GM04503 (cell line): ENCODE measurements at places on chromosomes 13 and 19.

GRCh38 chr13:98556968-98557631 lies 19.8 kb downstream of the STK24 start:
- no peak for DNase-seq

DNA sequence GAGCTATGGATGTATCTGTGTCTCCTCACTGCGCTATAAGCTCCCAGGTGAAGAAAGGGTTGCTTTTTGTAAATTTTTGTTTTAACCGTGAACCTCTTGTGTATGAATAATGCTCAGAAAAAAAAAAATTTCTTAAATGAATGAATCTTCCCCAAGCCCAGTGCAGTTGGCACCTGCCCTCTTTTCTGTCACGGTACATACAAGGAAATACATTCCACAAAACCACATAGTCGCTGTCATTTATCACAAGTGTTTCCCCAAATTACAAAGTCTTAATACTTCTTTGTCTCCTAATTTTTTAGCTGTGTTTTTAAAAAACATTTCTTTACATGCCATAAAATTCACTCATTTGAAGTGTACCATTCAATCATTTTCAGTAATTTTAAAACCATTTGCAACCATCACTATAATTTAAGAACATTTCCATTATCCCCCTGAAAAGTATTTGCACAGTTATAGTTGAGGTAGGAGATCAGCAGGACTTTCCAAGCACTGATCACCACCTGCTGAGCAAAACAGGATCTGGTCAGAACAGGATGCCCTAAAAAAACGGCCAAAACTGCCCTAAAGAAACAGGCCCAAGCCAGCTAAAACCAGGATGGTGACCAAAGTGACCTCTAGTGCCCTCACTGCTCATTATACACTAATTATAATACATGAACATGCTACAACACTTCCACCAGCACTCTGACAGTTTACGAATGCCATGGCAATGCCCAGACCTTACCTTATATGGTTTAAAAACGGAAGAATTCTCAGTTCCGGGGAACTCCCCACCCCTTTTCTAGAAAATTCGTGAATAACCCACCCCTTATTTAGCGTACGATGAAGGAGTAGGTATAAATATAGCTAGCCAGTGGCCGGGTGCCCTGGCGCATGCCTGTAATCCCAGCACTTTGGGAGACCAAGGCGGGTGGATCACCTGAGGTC lies 1.3 kb upstream of the TEX30 start:
- DNase-seq = no peak

GRCh38 chr19:5805462-5806132 lies 730 bp downstream of the NRTN start:
- no peak for DNase-seq

DNA sequence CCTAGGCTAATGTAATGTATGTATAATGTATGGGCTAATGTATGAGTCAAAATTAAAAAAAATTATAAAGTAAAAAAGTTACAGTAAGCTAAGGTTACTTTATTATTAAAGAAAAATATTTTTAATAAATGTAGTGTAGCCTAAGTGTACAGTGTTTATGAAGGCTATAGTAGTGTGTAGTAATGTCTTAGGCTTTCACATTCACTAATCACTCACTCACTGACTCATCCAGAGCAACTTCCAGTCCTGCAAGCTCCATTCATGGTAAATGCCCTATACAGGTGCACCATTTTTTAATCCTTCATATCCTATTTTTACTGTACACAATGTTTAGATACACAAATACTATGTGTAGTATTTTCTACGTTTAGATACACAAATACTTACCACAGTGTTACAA lies 1.8 kb upstream of the TMEM272 start:
- DNase-seq = no peak

GRCh38 chr13:28047757-28048388 lies 52.5 kb downstream of the FLT3 start:
- no peak for DNase-seq

GRCh38 chr19:4322942-4323665 lies 15.5 kb downstream of the STAP2 start:
- DNase-seq = no peak

- DNase-seq = no peak
These were observed 927.4 kb downstream of the EFNB2 start for GRCh38 chr13:105608104-105608503.

DNA sequence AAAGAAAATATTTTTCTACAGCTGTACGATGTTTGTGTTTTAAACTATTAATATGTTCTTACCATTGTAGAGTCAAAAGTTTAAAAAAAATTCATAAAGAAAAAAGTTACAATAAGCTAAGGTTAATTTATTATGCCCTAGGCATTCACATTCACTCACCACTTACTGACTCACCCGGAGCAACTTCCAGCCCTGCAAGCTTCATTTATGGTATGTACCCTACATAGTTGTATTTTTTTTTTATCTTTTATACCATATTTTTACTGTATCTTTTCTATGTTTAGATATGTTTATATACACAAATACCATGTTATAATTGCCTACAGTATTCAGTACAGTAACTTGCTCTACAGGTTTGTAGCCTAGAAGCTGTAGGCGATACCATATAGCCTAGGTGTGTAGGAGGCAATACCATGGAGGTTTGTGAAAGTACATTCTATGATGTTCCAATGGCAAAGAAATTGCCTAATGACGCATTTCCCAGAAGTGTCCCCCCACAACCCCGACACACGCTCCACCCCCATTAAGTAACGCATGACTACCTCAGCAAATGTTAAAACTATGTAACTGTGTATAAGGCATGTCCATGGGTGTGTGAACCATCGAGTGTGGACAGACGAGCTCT lies 60.4 kb downstream of the SLITRK6 start:
- DNase-seq = no peak

GRCh38 chr13:114315074-114315785 lies 927 bp downstream of the CHAMP1 start:
- DNase-seq = no peak

DNA sequence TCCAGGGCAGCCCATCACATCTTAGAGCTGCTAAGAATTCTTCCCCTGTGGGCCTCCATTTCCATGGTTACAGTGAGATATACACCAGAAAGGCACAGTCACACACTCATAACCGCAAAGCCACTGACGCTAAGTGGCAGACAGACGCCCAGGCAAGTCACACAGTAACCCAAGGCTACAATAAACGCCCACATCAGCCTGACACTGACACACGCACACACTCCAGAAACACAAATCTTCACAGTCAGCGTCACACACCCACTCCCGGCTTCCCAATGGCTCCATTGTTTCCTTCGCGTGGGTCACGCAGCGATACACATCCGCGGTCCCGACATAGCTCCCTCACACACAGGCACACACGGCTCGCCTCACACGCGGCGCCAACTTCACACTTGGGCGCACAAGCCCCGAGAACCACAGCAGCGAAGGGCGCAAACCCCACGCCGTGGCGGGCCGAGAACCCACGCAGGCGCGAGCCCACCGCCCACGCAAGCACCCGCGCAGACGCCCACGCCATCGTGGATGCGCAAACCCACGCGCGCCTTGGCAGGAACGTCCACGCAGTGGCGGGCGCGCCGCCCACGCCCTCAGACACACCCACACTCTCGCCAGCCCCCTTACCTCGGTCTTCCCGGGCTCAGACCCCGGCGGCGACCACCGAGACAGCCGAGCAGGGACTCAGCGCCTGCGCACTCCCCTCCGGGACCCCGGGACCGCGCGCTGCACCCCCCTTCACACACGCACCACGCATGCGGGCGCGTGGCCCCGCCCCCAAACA lies at the start of gene ZNF667:
Gene ZNF667, minus strand, starts transcription at position 695 of the 778 bp plus-strand sequence. CDS start 14,975 bp downstream, outside the sequence.
- DNase-seq = peak; percentile 61

- no peak for DNase-seq
These were observed 137.2 kb downstream of the URI1 start for GRCh38 chr19:30079200-30079599.

GRCh38 chr19:19406878-19407632 lies 1.6 kb downstream of the GATAD2A start:
- DNase-seq = no peak

DNA sequence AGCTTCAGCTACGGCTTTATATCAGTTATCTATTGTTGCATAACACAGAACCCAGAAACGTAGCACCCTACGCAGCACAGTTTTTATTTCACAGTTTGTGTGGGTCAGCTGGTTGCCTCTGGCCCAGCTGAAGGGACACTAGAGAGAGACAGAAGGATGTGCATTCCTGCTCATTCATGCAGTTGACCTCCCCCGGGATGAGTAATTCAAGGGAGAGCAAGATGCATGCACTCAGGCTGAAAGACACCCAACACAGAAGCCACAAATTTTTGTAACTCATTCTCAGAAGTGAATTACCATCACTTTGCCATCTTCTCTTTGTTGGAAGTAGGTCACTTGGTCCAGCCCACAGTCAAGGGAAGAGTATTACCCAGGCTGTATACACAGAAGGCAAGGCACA lies 89.5 kb downstream of the EFNB2 start:
- peak; percentile 20 for DNase-seq

DNA sequence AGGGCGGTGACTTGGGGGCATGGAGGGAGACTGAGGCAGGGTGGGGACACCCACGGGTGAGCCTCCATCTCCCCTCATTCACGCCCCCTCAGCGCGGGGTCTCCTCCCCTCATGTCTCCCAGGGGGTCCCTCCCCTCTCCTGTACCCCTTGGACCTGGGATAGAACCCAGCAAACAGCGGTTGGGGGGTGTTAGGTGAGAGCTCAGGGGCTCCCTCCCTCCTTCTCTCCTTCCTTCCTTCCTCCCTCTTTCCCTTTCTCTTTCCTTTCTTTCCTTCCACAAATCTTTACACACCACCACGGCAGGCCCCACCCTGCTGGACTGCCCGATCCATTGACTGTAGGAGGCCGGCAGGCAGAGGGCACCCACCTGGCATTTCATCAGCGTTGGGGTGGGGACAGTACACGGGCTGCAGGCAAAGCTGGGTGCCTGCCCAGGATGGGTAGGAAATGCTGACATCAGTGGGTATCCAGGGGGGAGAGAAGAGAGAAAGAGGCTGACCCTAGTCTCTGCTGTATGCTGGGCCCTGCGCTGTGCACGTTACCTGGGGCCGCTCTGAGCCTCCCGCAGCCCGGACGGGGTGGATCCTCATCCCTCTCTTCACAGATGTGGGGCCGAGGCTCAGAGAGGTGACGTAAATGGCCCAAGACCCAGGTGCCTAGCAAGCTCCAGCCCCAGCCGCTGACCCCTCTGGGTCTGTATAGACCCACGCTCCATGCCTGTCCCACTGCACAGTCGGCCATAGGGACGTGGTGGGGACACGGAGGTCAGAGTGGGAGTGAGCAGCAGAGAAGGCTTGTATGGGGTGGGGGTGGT lies 3.5 kb downstream of the SSC5D start:
- DNase-seq = no peak

GRCh38 chr19:33303791-33304345 lies 1.5 kb upstream of the CEBPA start:
- DNase-seq = no peak

- no peak for DNase-seq
These were observed 24.3 kb downstream of the ERCC5 start for GRCh38 chr13:102869948-102870676.

DNA sequence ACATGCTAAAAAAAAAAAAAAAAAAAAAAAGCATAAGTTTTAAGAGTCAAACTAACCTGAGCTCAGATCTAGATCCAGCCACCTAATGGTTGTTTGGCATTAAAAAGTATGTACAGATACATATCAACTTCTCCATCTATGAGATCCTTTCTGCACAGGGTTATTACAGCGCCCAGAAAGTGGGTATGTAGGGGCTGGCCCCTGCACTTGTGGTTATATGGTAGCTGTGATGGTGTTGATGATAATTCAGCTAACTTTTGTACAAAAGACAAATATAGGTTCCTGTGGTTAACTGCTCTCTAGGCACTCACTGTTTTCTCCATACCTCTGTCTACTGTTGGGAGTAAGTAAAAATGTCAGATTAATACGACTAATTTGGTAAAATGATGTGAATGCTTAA lies 81.7 kb downstream of the TNFRSF19 start:
- no peak for DNase-seq

DNA sequence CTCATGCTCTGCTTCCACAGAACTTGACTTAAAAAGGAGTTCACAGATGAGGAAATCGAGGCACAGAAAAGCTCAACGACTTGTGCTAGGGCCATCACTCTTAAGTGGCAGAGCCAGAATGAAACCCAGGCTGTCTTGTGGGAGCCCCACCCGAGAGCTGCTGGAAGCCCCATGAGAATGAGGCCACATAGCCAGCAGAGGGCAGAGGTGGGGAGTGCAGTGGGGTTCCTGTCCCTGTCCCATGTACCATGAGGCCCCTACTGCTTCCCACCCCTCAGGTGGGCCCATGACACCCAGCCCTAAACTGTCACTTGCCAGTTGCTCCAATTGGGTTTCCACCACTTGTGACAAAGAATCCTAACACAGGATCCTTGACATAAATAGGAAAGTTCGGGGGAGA lies 175.9 kb downstream of the IRS2 start:
- DNase-seq = no peak

GRCh38 chr19:51317376-51317775 lies 5.9 kb downstream of the IGLON5 start:
- no peak for DNase-seq

GRCh38 chr13:24997367-24997967 lies 98.5 kb upstream of the PABPC3 start:
- no peak for DNase-seq

- no peak for DNase-seq
These were observed 31.4 kb upstream of the MTIF3 start for GRCh38 chr13:27481766-27482165.

DNA sequence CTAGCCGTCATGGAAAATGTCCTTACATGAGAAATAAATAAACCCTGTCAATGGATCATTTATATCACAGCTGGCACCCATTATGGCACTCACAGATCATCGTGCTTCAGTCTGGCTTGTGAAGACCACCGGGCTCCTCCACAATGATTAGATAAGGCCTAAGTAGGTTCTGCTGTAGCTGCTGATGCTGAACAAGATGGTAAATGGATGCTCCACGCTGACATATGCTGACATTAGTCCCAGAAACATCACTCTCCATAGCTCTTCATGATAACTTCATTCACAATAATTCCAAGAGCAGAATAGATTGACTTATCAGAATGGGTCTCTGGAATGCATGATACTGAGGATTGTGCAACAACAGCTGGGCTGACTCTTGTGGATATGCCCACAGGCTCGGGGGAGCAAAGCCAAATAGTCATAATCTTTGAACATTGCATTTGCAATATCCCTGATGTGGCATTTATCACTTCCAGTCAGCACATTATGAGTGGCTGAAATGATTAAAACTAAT lies 63.8 kb upstream of the RXFP2 start:
- DNase-seq = no peak

DNA sequence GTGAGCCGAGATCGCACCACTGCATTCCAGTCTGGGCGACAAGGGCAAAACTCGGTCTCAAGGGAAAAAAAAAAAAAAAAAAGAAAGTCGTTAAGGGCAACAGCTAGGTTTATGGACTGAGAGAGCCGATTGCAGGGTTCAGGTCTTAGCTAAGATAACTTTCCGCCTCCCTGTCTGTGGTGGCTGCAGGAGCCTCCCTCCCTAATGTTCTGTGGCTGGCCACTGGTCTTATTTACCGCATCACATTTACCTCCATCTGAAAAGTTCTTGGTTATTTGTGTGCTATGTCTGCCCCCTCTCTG lies 722 bp upstream of the CRTC1 start:
- DNase-seq = no peak

- no peak for DNase-seq
These were observed 42.5 kb downstream of the RASA3 start for GRCh38 chr13:114089751-114090400.
